ENCODE measurements at places on chromosomes 7 and 10.

DNA sequence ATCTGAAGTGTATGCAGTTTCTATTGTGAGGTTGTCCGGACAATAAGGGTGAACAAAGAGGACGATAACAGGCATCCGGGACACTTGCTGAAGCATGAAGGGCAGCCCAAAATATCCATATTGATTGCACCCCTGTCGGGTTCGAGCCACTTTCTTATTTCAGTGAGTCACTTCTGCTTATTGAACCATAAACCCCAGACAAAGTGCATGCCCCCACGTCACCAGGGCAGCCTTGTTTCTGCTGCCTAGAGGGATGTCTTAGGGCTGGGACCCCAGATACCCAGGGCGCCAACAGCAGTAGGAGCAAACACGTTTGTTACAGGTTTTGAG lies 175.3 kb upstream of the LYZL1 start:
- no peak for DNase-seq

GRCh38 chr7:105387508-105388355 lies 989 bp downstream of the SRPK2 start:
- DNase-seq, result peak; percentile 40

GRCh38 chr10:98445200-98445812 lies 1.4 kb downstream of the HPS1 start:
- DNase-seq, result no peak

DNA sequence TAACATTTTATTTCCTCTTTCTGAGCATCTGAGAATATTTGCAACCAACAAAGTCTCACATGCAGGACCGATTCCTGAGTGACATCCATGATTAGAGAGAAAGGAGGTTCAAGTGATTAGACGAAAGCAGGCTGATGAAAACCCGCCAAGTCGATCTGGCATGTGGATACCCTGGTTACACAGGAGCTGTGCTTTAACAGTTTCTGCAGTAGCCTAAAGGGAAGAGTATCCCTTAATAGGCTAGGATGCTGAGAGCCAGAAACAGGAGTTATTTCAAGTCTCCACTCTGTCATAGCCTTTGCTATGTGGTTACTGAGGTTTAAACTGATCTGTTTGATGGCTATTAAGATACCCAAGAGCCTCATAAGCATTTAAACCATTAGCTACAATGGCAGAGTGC lies 82.5 kb downstream of the PRKCQ start:
- no peak for DNase-seq

GRCh38 chr7:23938937-23939552 lies 229.0 kb downstream of the STK31 start:
- no peak for DNase-seq

- no peak for DNase-seq
Measured at GRCh38 chr7:114934713-114935112, 12.8 kb downstream of the MDFIC start.

GRCh38 chr7:31825576-31825975 lies 138.6 kb downstream of the PPP1R17 start:
- no peak for DNase-seq

GRCh38 chr7:116165717-116166116 lies 44.6 kb upstream of the TES start:
- DNase-seq, result no peak

Measured in NCI-H1105 (cell line).